ENCODE measurements at places on chromosomes 7 and 10. TPM values are rescaled to one million over a fixed set of nuclear protein-coding genes. Genes with fewer than 3 reads are reported as not detected.

DNA sequence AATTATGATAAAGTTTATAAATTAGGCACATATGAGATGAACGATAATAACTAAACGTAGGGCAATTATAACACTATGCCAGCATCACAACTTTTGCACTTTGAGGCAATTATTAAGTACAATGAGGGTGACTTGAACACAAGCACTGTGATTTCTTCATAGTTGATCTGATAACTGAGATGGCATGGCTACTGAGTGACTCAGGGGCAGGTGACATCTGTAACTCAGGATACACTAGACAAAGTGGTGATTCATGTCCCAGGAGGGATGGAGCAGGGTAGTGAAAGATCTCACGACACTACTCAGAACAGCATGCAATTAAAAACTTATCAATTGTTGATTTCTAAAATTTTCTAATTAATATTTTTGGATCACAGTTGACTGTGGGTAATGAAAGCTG, 98.3 kb upstream of the ARHGAP21 start:
- no peak overlapping the region for H3K4me3 ChIP-seq
- no peak overlapping the region for H3K27ac ChIP-seq
- H3K27me3 ChIP-seq: no peaks in the 10 kb centered on the region
- no peak for DNase-seq

- no peaks in the 10 kb centered on the region for H3K4me1 ChIP-seq
- H3K36me3 ChIP-seq: no peaks in the 10 kb centered on the region
- no peak overlapping the region for H3K27ac ChIP-seq
- no peak for DNase-seq
- H3K27me3 ChIP-seq: no peaks in the 10 kb centered on the region
Observed at GRCh38 chr7:28026237-28026636, 154.4 kb downstream of the JAZF1 start.

GRCh38 chr10:102773986-102774385, 30.2 kb downstream of the WBP1L start:
- no peak overlapping the region for H3K4me3 ChIP-seq
- no peaks in the 10 kb centered on the region for H3K27me3 ChIP-seq
- no peaks in the 10 kb centered on the region for H3K36me3 ChIP-seq
- no peak for DNase-seq
- peaks cover 51% of the 10 kb centered on the region for H3K4me1 ChIP-seq

GRCh38 chr7:149870701-149871483, 2.9 kb upstream of the ATP6V0E2 start:
- H3K27ac ChIP-seq: no peak overlapping the region
- peaks cover 24% of the 10 kb centered on the region for H3K27me3 ChIP-seq
- DNase-seq: no peak
- H3K36me3 ChIP-seq: no peaks in the 10 kb centered on the region
- peaks cover 7% of the 10 kb centered on the region for H3K4me1 ChIP-seq
- H3K4me3 ChIP-seq: no peak overlapping the region

DNA sequence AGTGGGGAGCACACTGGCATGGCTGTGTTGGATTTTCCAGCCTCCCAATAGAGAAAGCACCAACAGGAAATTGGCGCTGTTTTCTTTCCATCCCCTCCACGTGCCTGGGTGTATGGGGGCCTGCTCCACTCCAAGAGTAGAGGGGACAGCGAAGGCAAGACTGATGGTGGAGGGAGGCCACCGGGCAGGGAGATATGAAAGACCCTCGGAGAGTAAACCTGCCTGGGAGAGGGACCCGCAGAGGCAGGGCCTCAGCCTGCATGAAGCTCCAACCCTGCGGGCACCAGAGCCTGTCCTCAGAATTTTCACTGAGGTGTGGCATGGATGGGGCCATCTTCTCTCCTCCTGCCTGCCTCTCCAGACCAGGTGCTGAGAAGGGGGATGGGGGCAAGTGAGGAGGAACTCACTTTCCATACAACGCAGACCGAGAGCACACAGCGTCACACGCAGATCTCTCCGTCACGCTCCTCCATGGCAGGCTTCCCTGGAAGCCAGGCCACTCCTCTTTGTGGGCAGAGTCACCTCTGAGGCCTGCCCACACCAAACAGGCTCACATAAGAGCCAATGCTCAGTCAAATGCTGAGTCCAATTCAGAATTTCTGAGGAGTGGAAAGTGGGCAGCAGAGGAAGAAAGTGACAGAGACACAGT, 18.8 kb downstream of the ANXA11 start:
- no peak overlapping the region for H3K4me3 ChIP-seq
- no peaks in the 10 kb centered on the region for H3K27me3 ChIP-seq
- no peaks in the 10 kb centered on the region for H3K36me3 ChIP-seq
- H3K27ac ChIP-seq: no peak overlapping the region
- no peak for DNase-seq

GRCh38 chr10:35391153-35391953, 55.0 kb downstream of the CCNY start:
- DNase-seq: no peak
- no peak overlapping the region for H3K27ac ChIP-seq
- peaks cover 52% of the 10 kb centered on the region for H3K4me1 ChIP-seq

- DNase-seq: no peak
- H3K4me3 ChIP-seq: no peak overlapping the region
- peaks cover 42% of the 10 kb centered on the region for H3K4me1 ChIP-seq
- H3K27ac ChIP-seq: no peak overlapping the region
- no peaks in the 10 kb centered on the region for H3K36me3 ChIP-seq
- no peaks in the 10 kb centered on the region for H3K27me3 ChIP-seq
Observed at GRCh38 chr7:28228396-28228795, 47.8 kb upstream of the JAZF1 start.

DNA sequence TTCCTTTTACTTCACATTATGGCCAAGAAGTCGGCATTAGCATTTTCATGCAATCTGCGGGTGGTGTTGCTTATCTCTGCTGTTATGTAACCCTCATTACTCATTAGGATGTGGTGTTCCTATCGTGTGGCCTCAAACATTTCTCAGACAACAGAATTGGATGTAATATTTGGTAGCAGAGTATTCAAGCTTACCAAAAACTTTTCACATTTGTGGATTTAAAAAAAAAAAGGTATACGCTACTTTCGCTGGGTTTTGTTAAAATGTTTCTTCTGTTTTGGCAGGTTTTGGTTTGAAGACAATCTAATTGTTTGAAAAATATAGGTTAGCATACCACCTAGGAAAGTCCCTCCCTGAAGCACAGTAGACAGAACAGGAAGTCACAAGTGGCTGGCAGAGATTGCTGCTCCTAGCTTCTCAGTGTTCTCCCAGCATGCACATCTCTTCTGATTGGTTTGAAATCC, 128.8 kb downstream of the GATA3 start:
- no peak for DNase-seq
- no peak overlapping the region for H3K27ac ChIP-seq
- H3K27me3 ChIP-seq: no peaks in the 10 kb centered on the region

GRCh38 chr10:9613338-9614075, 1404.2 kb upstream of the CELF2 start:
- H3K36me3 ChIP-seq: no peaks in the 10 kb centered on the region
- H3K4me1 ChIP-seq: no peaks in the 10 kb centered on the region
- H3K27ac ChIP-seq: no peak overlapping the region
- no peak for DNase-seq

Gene SLC18A2
- total RNA-seq: 1.6 TPM

Gene TEX47
- total RNA-seq: not detected

Gene FANK1
- 12.5 TPM for total RNA-seq

GRCh38 chr10:119620241-119621077, 23.7 kb upstream of the TIAL1 start:
- H3K4me3 ChIP-seq: no peak overlapping the region
- no peak for DNase-seq
- H3K36me3 ChIP-seq: no peaks in the 10 kb centered on the region
- no peak overlapping the region for H3K27ac ChIP-seq
- no peaks in the 10 kb centered on the region for H3K4me1 ChIP-seq

GRCh38 chr10:100824886-100825285, 79.5 kb downstream of the PAX2 start:
- H3K4me3 ChIP-seq: no peak overlapping the region
- H3K4me1 ChIP-seq: peaks cover 34% of the 10 kb centered on the region
- peaks cover 100% of the 10 kb centered on the region for H3K27me3 ChIP-seq
- no peak for DNase-seq
- H3K36me3 ChIP-seq: no peaks in the 10 kb centered on the region
- H3K27ac ChIP-seq: no peak overlapping the region

GRCh38 chr10:116742367-116743265, at the start of gene HSPA12A:
Gene HSPA12A, minus strand, starts transcription at chr10:116742566. Its CDS starts 97 bp downstream, at chr10:116742469.
- H3K36me3 ChIP-seq: no peaks in the 10 kb centered on the region
- peaks cover 84% of the 10 kb centered on the region for H3K27me3 ChIP-seq
- peaks cover 6% of the 10 kb centered on the region for H3K4me1 ChIP-seq
- peak within 1 kb of the TSS; percentile 90 for H3K4me3 ChIP-seq

- H3K4me3 ChIP-seq: no peak overlapping the region
- peaks cover 8% of the 10 kb centered on the region for H3K4me1 ChIP-seq
- no peak for DNase-seq
- no peaks in the 10 kb centered on the region for H3K36me3 ChIP-seq
Observed at GRCh38 chr10:127984945-127985344, 78.0 kb downstream of the PTPRE start.

Gene CUBN
- total RNA-seq: 1.5 TPM

- H3K27ac ChIP-seq: peak overlapping the region; percentile 79
- no peaks in the 10 kb centered on the region for H3K27me3 ChIP-seq
- DNase-seq: peak; percentile 78
- H3K36me3 ChIP-seq: no peaks in the 10 kb centered on the region
Observed at GRCh38 chr7:5634107-5634950, 147.1 kb downstream of the RNF216 start.

Gene SFRP4
- not detected for total RNA-seq

DNA sequence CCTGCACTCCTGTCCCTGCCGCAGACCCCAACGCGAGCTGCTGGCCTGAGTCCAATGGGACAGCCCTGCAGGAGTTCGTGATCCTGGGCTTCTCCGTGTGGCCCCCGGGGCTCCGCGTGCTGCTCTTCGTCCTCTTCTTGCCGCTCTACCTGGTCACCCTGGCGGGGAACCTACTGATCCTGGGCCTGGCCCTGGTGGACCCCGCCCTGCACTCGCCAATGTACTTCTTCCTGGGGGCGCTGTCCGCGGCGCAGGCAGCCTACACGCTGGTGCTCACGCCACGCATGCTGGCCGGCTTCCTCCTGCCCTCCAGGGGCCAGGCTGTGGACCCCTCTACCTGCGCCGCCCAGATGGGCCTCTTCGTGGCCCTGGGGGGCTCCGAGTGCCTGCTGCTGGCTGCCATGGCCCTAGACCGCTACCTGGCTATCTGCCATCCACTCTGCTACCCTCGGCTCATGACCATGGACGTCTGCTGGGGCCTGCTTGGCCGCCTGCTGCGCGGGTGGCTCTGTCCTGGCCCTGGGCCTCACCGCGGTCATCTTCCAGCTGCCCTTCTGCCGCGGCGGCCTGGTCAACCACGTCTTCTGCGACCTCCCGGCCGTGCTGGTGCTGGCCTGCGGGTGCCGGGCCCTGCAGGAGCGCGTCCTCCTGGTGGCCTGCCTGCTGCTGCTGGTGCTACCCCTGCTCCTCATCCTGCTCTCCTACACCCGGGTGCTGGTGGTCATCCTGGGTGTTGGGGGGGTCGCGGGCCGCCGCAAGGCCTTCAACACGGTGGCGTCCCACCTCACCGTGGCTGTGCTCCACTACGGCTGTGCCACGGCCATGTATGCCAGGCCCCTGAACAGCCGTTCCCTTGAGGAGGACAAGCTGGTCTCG, 71.7 kb downstream of the RBAK start:
- DNase-seq: no peak
- H3K36me3 ChIP-seq: no peaks in the 10 kb centered on the region
- H3K4me3 ChIP-seq: no peak overlapping the region

GRCh38 chr10:16491933-16492332, 29.7 kb downstream of the C1QL3 start:
- no peak overlapping the region for H3K27ac ChIP-seq
- no peaks in the 10 kb centered on the region for H3K27me3 ChIP-seq
- DNase-seq: peak; percentile 6
- H3K36me3 ChIP-seq: no peaks in the 10 kb centered on the region
- no peak overlapping the region for H3K4me3 ChIP-seq
- peaks cover 18% of the 10 kb centered on the region for H3K4me1 ChIP-seq

Gene TRIM73
- total RNA-seq: 4.4 TPM

DNA sequence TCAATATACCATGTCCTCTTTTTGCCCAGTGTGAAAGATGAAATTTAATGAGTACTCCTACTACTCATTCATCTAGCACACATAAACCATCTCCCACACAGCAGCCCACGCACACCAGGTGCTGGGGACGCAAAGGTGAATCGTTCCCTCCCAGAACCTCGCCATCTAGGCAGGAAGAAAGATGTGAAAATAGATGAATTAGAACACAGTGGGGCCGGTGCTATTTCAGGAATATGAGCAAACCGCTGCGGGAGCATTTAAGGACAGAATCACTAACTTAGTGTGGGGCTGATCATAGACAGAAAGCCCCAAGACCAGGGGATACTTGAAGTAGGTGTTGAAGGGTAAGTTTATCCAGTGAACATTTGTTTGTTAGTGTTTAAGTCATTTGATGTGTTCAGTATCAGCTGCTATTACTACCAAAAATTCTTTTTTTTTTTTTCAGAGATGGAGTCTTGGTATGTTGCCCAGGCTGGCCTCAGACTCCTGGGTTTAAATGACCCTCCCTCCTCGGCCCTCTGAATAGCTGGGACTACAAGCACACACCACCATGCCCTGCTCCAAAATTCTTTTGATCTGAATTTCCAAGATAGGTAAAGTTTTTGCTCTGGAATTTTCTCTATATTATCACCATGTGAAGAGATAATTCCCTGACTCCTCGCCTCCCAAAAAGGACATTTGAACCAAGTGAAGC, 48.8 kb downstream of the CPXM2 start:
- no peaks in the 10 kb centered on the region for H3K36me3 ChIP-seq
- H3K4me3 ChIP-seq: no peak overlapping the region
- no peak for DNase-seq
- H3K27ac ChIP-seq: no peak overlapping the region

Gene C10orf67
- total RNA-seq: not detected

DNA sequence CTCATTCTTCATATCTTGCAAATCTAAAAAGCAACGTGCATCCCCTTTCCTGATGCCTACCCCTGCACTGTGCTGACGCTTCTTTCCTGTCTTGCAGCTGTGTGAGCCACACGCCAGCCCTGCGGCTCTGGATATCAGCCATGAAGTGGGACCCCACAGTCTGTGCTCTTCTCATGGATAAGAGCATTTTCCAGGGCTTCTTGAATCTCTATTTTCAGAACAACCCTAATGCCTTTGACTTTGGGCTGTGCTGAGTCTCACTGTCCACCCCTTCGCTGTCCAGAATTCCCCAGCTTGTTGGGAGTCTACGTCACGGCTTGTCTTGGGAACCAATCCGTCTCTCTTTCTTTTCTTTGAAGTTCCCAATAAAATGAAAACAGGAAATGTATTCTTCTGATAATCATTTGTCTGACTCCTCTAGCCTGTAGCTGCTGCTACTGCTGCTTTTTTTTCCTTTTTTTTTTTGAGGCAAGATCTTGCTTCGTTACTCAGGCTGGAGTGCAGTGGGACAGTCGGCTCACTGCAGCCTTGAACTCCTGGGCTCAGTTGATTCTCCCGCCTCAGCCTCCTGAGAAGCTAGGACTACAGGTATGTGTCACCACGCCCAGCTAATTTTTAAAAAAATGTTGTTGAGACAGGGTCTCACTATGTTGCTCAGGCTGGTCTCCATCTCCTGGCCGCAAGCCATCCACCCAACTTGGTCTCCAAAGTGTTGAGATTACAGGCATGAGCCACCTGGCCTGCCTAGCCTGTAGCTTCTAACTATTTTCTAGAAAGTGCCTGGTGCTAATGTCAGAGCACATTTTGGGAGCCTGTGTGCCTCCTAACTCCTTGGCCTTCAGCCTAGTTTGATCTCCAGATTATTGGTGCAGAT, 30.3 kb downstream of the GSTO2 start:
- DNase-seq: no peak
- H3K27ac ChIP-seq: no peak overlapping the region
- H3K27me3 ChIP-seq: no peaks in the 10 kb centered on the region
- no peak overlapping the region for H3K4me3 ChIP-seq
- no peaks in the 10 kb centered on the region for H3K36me3 ChIP-seq
- H3K4me1 ChIP-seq: no peaks in the 10 kb centered on the region

Measured in neural progenitor cell (in vitro differentiated cells).